ENCODE measurements at places on chromosomes 7 and 10. TPM values are rescaled to one million over a fixed set of nuclear protein-coding genes. Genes with fewer than 3 reads are reported as not detected.
A peak's percentile ranks its signal among the peaks of the same experiment; 100 is the strongest.

- no peak overlapping the region for H3K4me3 ChIP-seq
- peak; percentile 29 for DNase-seq
- no peak overlapping the region for H3K27ac ChIP-seq
- no peaks in the 10 kb centered on the region for H3K4me1 ChIP-seq
These were observed 18.9 kb upstream of the UNC5B start for GRCh38 chr10:71193516-71193915.

GRCh38 chr10:123287594-123288247 is 133.5 kb downstream of the BUB3 start:
- no peaks in the 10 kb centered on the region for H3K27me3 ChIP-seq
- no peaks in the 10 kb centered on the region for H3K36me3 ChIP-seq
- DNase-seq: no peak
- H3K4me1 ChIP-seq: no peaks in the 10 kb centered on the region
- H3K27ac ChIP-seq: no peak overlapping the region

The ZNF3 gene
- 41.1 TPM for total RNA-seq

- no peak for DNase-seq
- no peaks in the 10 kb centered on the region for H3K27me3 ChIP-seq
- H3K27ac ChIP-seq: no peak overlapping the region
- H3K4me1 ChIP-seq: no peaks in the 10 kb centered on the region
- H3K4me3 ChIP-seq: no peak overlapping the region
- no peaks in the 10 kb centered on the region for H3K36me3 ChIP-seq
These were observed 299.6 kb downstream of the LHFPL3 start for GRCh38 chr7:104628017-104628416.

- no peaks in the 10 kb centered on the region for H3K4me1 ChIP-seq
- H3K27me3 ChIP-seq: no peaks in the 10 kb centered on the region
- no peak overlapping the region for H3K4me3 ChIP-seq
- H3K36me3 ChIP-seq: no peaks in the 10 kb centered on the region
These were observed 50.6 kb downstream of the PTPRN2 start for GRCh38 chr7:158536871-158537515.

The CTAGE8 gene
- 6.3 TPM for total RNA-seq

DNA sequence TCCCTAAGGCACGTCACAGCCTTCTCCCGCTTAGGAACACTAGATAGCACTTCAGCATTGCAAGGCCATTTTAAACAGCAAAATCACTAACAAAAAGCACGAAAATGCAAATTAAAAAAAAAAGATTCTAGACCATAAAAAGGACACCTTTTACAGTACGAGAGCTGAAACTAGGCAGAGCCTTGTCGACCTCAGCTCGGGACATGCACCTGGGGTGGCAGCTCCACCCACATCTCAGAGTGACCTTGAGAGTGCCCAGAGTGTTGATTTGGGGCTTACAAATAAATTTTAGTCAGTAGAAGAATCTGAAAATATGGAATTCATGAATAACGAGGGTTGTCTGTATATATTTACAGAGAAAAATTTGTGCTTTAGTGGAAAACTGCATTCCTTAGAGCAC is 1.1 kb downstream of the MRPS24 start:
- H3K4me1 ChIP-seq: peaks cover 9% of the 10 kb centered on the region
- H3K27ac ChIP-seq: peak overlapping the region; percentile 87
- H3K36me3 ChIP-seq: no peaks in the 10 kb centered on the region

GRCh38 chr7:93015101-93015778 is 102.5 kb downstream of the SAMD9 start:
- H3K4me3 ChIP-seq: no peak overlapping the region
- no peaks in the 10 kb centered on the region for H3K36me3 ChIP-seq
- no peak for DNase-seq
- no peaks in the 10 kb centered on the region for H3K27me3 ChIP-seq

GRCh38 chr10:91036807-91037411 is 116.0 kb upstream of the ANKRD1 start:
- H3K27me3 ChIP-seq: no peaks in the 10 kb centered on the region
- no peaks in the 10 kb centered on the region for H3K36me3 ChIP-seq
- no peaks in the 10 kb centered on the region for H3K4me1 ChIP-seq

GRCh38 chr10:45640941-45641340 is 31.6 kb downstream of the ZFAND4 start:
- DNase-seq: no peak
- H3K27me3 ChIP-seq: no peaks in the 10 kb centered on the region
- no peaks in the 10 kb centered on the region for H3K4me1 ChIP-seq
- H3K36me3 ChIP-seq: no peaks in the 10 kb centered on the region
- H3K27ac ChIP-seq: no peak overlapping the region

Measured in Caco-2 (cell line).